ENCODE measurements at places on chromosomes 1 and 21. TPM values are rescaled to one million over a fixed set of nuclear protein-coding genes. Genes with fewer than 3 reads are reported as not detected.

- DNase-seq = no peak
Observed at GRCh38 chr1:36638268-36638667, 155.6 kb upstream of the CSF3R start.

DNA sequence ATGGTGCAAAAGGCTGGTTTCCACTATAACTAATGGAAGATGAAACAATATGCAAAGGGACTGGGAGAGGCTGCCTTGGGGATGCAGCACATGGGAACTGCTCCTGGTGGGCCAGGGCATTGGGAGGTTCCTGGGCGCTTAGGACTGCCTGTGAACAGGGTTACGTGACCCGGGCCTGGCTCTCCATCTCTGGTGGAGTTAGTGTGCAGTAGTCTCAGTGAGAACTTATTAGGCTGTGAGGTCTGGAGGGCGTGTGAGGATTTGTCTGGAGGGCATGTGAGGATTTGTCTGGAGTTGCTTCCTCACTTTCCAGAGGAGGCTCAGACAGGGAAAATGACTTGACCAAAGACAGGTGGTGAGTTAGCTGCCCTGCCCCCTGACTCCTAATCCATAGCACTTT is 1.5 kb upstream of the ETV3L start:
- no peak for DNase-seq

GRCh38 chr1:112464501-112464900 is 44.3 kb upstream of the WNT2B start:
- no peak for DNase-seq

DNA sequence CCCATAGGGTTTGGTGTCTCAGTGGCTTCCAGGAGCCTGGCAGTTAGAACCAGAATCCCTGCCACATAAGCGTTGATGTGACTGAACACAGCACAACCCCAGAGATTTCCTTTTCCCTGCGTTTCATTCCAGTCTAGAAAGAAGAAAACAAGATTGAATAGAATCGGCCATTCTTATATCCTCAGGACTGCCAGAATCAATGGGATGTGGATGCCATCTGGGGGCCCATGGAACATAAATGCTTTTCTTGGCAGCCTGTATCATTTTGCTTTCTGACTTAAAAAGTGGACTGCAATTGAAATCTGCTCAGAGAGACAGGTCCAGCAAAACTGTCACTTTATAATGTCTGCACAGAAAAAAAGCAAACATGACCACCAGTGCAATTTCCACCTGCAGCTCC is 80.3 kb downstream of the DISC1 start:
- no peak for DNase-seq

DNA sequence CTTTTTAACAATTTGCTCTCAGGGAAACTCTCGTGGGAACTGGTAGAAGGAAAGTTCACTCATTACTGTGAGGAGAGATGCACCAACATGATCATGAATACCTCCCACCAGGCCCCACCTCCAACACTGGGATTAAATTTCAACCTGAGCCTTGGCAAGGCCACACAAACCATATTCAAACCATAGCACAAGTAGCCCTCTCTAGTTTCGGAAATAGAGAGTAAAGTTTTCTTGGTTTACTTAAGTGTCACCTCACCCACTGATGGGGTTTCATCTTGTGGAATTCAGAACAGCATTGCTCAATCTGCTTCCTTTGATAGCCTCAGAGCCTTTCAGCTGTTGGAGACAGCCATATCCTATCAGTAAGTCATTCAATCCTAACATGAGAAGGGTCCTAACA is 25.5 kb upstream of the CCSAP start:
- no peak for DNase-seq

- DNase-seq = no peak
Observed at GRCh38 chr1:67861856-67862516, 28.7 kb upstream of the GNG12 start.

GRCh38 chr1:10080523-10080922 is 47.8 kb downstream of the UBE4B start:
- no peak for DNase-seq

DNA sequence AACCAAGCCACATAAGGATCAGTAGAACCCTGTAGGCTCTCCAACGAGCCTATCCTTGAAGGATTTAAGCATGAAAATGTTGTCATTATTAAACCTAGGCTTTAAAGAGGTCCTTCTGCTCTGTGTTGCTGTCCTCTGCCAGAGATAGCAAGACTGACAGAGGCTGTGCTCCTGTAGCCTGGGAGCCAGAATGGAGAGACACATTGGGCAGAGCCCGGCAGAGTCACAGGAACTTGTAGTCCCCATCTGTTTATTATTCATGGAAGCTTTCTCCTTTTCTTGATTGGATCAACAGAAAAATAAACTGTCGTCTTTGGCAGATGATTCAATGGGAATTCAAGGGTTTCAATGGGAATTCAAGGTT is 19.2 kb upstream of the SLAMF1 start:
- DNase-seq = no peak

DNA sequence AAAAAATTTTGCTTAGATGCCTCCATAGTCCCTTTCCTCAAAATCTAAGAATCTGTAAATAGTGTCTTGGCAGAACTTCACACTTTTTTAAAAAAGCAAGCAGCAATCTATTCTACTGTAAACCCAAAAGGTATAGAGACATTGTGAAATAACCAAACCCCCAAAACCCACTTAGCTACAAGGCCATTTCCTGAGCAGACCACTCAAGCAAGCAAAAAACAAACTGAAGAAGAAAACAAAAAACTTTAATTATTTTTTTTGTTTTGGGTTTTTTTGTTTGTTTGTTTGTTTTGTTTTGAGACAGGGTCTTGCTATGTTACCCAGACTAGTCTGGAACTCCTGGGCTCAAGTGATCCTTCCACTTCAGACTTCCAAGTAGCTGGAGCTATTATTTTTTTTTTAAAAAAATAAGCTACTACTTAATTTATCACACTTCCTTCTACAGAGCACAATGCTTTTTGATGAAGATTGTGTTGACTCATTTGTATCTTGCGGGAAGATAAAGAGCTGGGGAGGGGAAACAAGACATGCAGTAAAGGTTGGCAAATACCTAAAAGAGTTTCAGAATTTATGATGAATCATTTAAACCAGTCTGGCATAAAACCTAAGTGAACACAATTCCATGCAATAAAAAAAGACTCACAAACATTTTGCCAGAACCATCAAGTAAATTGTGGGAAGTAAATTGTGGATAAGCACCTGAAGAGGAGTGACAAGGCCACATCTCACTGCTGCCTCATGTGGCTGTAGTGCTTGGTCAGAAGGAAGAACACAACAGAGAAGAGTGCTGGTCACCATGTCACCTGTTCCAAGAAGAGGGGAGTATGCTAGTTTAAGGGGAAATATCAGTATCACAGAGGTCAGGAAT is 2.7 kb upstream of the PTPN22 start:
- peak; percentile 9 for DNase-seq

DNA sequence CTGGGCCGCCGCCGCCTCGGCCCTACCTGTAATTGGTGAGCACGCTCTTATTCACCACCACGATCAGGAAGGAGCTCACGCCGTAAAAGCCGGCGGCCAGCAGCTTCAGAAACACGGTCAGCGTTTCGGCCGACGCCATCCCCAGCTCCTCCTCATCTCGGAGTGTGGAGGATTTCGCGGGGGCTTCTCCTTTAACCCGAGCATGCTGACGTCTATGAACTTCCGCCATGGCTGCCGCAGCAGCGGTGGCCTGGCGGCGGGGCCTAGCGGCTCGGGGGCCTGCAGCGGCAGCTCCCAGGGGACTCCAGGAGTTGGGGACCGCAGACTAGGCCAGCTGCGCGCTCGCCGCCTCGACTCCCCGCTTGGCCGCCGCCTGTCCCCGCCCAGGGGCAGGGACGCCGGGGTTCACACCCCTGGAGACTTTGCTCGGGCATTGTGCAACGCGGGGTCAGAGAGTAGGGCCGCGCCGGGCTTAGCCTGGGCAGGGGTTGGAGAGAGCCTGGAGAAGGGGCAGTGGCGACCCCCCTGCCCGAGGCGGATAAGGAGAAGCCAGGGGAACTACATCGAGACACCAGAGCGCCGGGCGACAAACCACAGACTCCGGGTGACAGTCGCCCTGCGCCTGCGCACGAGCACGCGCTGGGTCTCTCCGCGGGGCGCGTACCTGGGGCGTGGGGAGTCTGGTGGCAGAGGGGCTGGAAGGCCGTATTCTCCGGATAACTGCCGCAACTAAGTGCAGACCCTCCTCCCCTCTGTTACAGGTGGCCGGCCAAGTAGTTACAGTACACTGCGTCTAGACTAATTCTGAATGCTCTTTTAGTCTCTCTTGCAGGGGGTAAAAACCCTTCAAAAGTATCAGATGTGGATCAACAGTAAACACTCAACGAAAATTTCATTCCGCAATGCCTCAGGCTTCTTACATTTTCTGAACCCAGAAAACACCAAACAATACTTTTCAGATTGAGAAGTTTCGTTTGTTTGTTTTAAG is at the start of gene SLC35D1:
Gene SLC35D1 (minus strand): TSS at position 364 of the 988 bp plus-strand sequence. CDS start 135 bp downstream, at position 229.
- peak; percentile 94 for DNase-seq

DNA sequence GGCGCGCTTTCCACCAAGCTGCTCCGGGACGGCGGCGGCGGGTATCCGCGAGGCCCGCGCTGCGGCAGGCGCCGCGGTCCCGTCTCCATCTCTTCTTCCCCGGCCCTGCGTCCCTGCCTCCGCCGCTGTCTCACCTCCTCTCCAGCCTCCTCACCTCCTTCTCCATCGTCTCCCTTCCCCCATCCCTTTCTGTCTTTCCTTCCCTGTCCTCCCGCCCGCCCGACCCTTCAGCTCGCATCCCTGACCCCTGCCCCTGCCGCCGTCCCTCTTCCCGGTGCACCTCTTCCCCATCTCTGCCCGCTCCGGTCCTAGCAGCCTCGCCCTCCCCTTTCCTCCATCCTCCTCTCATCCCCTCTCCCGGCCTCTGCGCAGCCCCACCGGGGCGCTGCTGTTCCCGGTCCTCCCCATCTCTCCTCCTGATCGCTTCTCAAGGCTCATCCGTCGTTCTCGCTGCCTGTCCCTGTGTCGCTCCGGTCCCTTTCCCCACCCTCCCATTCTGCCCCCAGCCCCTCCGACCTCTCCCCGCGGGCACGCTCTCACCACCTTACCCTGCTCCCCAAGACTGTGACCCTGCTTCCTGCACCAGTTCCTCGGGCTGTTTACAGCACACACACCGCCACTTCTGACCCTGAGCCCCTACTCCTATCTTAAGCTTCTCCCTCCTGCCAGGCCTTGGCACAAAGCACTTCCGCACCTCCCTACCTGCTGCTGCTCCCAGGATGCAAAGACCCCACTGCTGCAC is 760 bp upstream of the NPHP4 start:
- DNase-seq = peak; percentile 63

DNA sequence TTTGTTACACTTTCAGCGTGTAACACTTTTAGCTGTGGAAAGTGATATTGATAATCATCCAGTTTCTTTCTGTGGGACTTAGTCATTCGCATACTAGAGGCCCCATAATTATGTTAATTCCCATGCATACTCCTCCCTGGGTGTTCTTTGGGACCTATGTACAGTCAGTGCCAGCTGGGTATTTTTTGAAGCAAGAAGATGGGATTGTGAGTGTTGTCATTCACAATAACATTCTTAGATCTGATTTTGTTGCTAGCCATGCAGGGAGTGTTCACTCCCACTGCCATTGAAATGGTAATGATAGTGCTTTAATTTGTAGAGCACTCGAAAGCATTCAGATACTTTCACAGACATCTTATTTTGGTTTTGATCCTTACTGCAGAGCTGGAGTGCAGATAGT is 11.6 kb downstream of the SARS1 start:
- DNase-seq = no peak

DNA sequence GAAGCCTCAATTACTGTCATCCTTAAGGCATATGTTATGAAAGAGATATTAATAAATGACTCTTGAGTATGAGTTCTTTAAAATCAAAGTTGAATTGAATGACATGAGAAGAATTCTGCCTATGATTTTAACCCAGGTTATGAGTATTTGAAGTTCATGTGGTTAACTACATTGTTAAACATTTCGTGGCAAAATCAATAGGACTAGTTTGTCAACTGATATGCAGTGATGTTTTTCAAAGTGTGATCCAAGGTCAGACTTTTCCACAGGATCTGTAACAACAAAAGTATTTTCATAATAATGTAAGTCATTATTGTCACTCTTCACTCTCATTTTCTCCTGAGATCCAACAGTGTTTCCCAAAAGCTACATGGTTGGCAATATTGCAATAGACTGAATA is 189.5 kb downstream of the DENND1B start:
- no peak for DNase-seq

- DNase-seq = no peak
Observed at GRCh38 chr1:160681891-160682140, 29.8 kb downstream of the CD48 start.

DNA sequence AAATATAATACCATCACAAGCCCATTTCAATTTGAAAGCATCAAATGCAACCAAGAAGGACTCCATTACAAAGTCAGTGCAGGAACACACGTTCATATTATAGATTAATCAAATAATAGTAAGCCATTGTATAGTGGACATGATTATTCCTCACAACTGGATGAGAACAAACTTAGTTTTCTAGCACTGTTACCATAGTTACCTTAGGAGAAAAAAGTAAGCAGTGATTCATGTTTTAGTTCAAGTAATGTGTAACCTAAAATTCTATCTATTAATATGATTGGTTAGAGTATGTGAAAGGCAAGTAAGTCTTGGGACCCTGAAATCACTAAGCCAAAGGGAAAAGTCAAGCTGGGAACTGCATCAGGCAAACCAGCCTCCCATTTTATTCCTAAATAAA is 15.2 kb downstream of the SSX2IP start:
- DNase-seq = no peak

DNA sequence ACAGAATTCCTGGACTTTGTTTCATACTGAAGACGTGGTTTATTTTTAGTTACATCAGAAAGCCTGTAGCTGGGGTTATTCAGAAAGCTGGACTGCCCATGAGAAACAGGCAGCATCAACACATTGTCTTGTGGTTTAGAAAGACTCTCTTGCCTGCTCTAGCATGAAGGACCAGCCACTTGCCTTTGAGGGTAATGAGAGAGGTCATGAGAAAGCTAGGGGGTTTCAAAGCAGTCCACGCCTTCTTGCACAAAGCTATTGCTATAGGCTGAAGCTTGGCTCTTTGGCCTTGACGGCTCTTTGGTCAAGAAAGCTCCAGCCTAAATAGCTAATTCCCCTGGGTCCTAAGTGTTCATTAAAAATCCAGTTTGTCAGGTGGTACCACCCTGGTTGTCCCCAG is 208.1 kb downstream of the PRDM2 start:
- DNase-seq = no peak

DNA sequence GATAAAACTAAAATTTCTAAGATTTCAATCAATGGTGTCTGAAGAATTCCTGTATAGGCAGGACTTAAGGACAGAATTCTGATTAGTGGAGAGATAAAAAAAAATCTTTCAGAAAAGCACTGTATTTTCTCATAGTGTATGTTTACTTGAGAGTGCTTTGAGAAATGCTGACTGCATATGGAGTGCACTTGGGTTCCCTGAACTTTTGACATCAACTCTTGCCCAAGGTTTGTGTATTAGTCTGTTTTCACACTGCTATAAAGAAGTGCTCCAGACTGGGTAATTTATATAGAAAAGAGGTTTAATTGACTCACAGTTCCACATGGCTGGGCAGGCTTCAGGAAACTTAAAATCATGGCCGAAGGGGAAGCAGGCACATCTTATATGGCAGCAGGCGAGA is 275.0 kb downstream of the LRRC40 start:
- no peak for DNase-seq

Gene FCRL4
- not detected for total RNA-seq

Gene PRAMEF17
- total RNA-seq = not detected

Gene FMOD
- not detected for total RNA-seq

Gene S100A7
- total RNA-seq = not detected

Gene HEATR1
- total RNA-seq = 54.9 TPM

Gene LORICRIN
- total RNA-seq = not detected

Gene GREM2
- total RNA-seq = not detected

All from neural progenitor cell (in vitro differentiated cells).